Mesangial cell (primary cell): ENCODE measurements at places on chromosomes 16 and 17. TPM values are rescaled to one million over a fixed set of nuclear protein-coding genes. Genes with fewer than 3 reads are reported as not detected.

The GDPD3 gene
- total RNA-seq = 0.16 and 0.76 TPM in 2 replicates

The TMEM114 gene
- not detected in 2 replicates for total RNA-seq

The FBXO39 gene
- total RNA-seq = not detected in 2 replicates

The CRHR1 gene
- total RNA-seq = not detected in 2 replicates

The RCVRN gene
- total RNA-seq = not detected in 2 replicates

The TTYH2 gene
- total RNA-seq = 1.8 and 4.1 TPM in 2 replicates

The AOC2 gene
- 0.65 and 0.89 TPM in 2 replicates for total RNA-seq

The NHLRC4 gene
- 0.65 and 2.0 TPM in 2 replicates for total RNA-seq

The GUCY2D gene
- total RNA-seq = not detected in 2 replicates

The MC1R gene
- 2.9 and 4.3 TPM in 2 replicates for total RNA-seq

The PIRT gene
- total RNA-seq = not detected in 2 replicates

The GINS2 gene
- total RNA-seq = 1.8 and 29.8 TPM in 2 replicates

The RFNG gene
- total RNA-seq = 61.9 and 89.5 TPM in 2 replicates

The CFAP97D1 gene
- not detected in 2 replicates for total RNA-seq

The RNF40 gene
- total RNA-seq = 63.7 and 67.1 TPM in 2 replicates

The JPH3 gene
- under 0.01 TPM in 1 of 2 replicates, not detected in the other for total RNA-seq

The WSCD1 gene
- 13.4 and 17.4 TPM in 2 replicates for total RNA-seq

The TBC1D3G gene
- total RNA-seq = not detected in 2 replicates

The EMP2 gene
- total RNA-seq = 3.9 and 8.5 TPM in 2 replicates

The RPRML gene
- total RNA-seq = not detected in 2 replicates

The SLC6A2 gene
- total RNA-seq = not detected in 2 replicates

The SRCIN1 gene
- 0.25 TPM in 1 of 2 replicates, not detected in the other for total RNA-seq

The CTRB1 gene
- total RNA-seq = not detected in 2 replicates

The TBC1D3E gene
- 2.9 TPM in 1 of 2 replicates, not detected in the other for total RNA-seq

The FZD2 gene
- total RNA-seq = 24.8 and 50.3 TPM in 2 replicates

The ENPP7 gene
- not detected in 2 replicates for total RNA-seq

The G6PC1 gene
- total RNA-seq = not detected in 2 replicates

The CHST5 gene
- total RNA-seq = not detected in 2 replicates

The CMTM2 gene
- 0.13 and 1.3 TPM in 2 replicates for total RNA-seq

The ABCA10 gene
- total RNA-seq = under 0.01 and 0.25 TPM in 2 replicates

The FAM20A gene
- total RNA-seq = under 0.01 TPM in 1 of 2 replicates, not detected in the other

The CLEC18C gene
- 2.1 and 8.5 TPM in 2 replicates for total RNA-seq

The DOC2A gene
- 0.49 and 0.76 TPM in 2 replicates for total RNA-seq

The TBC1D3 gene
- not detected in 2 replicates for total RNA-seq

The CCL16 gene
- total RNA-seq = not detected in 2 replicates

The SP6 gene
- total RNA-seq = 0.38 and 0.65 TPM in 2 replicates

The VASN gene
- 43.0 and 160 TPM in 2 replicates for total RNA-seq

The KRT40 gene
- total RNA-seq = not detected in 2 replicates

The SLC12A3 gene
- not detected in 2 replicates for total RNA-seq

The CAPNS2 gene
- total RNA-seq = not detected in 2 replicates

The COIL gene
- 6.7 and 8.3 TPM in 2 replicates for total RNA-seq

The DRC7 gene
- under 0.01 TPM in 1 of 2 replicates, not detected in the other for total RNA-seq

The SCNN1G gene
- under 0.01 and 0.13 TPM in 2 replicates for total RNA-seq

The SLC43A2 gene
- total RNA-seq = 7.3 and 17.2 TPM in 2 replicates

The IRX5 gene
- 0.98 and 2.3 TPM in 2 replicates for total RNA-seq

The KRT12 gene
- 0.13 TPM in 1 of 2 replicates, not detected in the other for total RNA-seq

The NEUROD2 gene
- not detected in 2 replicates for total RNA-seq

The ZNF830 gene
- 4.4 and 4.6 TPM in 2 replicates for total RNA-seq

The ADAD2 gene
- 0.13 TPM in 1 of 2 replicates, not detected in the other for total RNA-seq

The RND2 gene
- 0.33 and 1.0 TPM in 2 replicates for total RNA-seq

The PPP1R27 gene
- total RNA-seq = not detected in 2 replicates

The PPP1R1B gene
- total RNA-seq = 0.13 TPM in 1 of 2 replicates, not detected in the other

The PDK2 gene
- total RNA-seq = 14.5 and 56.4 TPM in 2 replicates

The KPNA2 gene
- 57.2 and 373 TPM in 2 replicates for total RNA-seq

The CHST4 gene
- total RNA-seq = not detected in 2 replicates
